ENCODE measurements at places on chromosomes 13 and 19. TPM values are rescaled to one million over a fixed set of nuclear protein-coding genes. Genes with fewer than 3 reads are reported as not detected.
A peak's percentile ranks its signal among the peaks of the same experiment; 100 is the strongest.

- DNase-seq: no peak
- H3K4me3 ChIP-seq: no peak overlapping the region
- H3K36me3 ChIP-seq: no peaks in the 10 kb centered on the region
- peaks cover 23% of the 10 kb centered on the region for H3K27me3 ChIP-seq
- no peaks in the 10 kb centered on the region for H3K4me1 ChIP-seq
These were observed 227.9 kb upstream of the ARGLU1 start for GRCh38 chr13:106795847-106796246.

DNA sequence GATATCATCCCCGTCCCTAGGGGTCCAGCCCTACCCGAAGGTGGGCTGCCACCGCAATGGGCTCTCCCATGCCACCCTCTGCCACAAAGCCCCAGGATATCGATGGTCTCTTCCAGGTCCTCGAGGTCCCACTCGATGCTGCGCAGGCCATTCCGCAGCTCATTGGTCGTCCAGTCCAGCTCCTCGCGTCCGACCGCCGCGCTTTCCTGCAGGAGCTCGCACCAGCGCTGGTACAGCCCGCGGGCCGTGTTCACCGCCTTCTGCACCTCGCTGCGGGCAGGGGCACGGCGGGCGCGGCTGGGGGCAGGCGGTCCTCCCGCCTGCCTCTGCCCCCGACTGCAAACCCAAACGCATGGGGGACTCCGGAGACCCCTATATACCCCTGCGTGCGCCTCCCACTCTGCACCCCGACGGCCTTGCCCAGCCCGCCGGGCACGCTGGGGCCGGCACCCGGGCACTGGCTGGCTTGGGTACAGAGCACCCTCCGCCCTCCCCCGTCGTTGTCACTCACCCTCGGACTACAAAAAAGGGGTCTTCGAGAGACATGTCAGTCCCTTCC lies 468 bp downstream of the STX10 start:
- peaks cover 6% of the 10 kb centered on the region for H3K4me1 ChIP-seq
- H3K36me3 ChIP-seq: peaks cover 17% of the 10 kb centered on the region
- peak overlapping the region; percentile 83 for H3K4me3 ChIP-seq
- no peaks in the 10 kb centered on the region for H3K27me3 ChIP-seq

GRCh38 chr13:50844084-50844875 lies 788 bp upstream of the DLEU7 start:
- H3K27ac ChIP-seq: no peak overlapping the region
- no peaks in the 10 kb centered on the region for H3K36me3 ChIP-seq
- H3K4me3 ChIP-seq: no peak overlapping the region
- no peaks in the 10 kb centered on the region for H3K4me1 ChIP-seq

Gene CASP14
- total RNA-seq: 8.9 TPM

Data from PC-3 (cell line).